ENCODE measurements at places on chromosomes 7 and 10.

DNA sequence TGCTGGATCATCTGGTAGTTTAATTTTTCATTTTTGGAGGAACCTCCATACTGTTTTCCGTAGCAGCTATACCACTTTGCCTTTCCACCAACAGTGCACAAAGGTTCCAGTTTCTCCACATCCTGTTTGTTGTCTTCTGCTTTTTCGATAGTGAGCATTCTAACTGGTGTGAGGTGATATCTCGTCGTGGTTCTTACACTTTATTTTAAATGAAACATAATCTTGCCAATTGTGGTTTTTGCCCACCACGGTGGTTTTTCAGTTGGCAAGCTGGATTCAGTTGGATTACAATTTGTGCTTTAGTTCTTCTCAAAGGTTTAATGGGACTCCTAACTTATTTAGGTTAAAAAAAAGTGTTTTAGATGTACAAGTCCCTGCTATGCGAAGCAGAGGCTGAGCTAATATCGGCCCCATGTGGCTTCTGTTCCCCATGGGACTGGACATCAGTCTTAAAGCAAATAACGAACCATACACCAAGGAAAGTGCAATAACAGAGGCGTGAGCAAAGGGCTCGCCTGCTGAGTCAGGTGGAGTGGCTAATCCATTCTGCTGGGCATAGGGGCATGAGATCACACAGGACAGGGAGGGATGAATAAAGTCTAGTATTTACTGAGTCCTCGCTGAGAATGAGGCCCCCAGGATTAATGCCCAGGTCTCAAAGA, 153.6 kb downstream of the AOAH start:
- no peak for DNase-seq

DNA sequence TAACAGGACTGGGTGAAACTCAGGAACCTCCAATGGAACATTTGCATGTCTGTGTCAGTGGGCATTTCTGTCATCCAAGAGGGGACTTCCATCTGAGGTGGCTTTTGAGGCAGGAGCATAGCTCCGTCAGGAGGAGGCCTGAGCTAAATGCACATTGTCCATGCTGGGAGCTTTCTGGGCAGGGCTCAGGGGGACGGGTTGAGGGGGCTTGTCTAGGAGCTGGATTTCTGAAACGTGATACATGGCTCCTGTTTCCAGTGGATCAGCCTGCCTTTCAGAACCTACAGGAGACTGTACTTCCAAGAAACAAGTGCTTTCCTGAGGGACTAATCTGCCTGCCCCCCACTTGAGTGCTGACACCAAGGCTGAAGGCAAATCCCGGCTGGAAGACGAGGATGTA, 40.5 kb upstream of the GDF10 start:
- DNase-seq: no peak

DNA sequence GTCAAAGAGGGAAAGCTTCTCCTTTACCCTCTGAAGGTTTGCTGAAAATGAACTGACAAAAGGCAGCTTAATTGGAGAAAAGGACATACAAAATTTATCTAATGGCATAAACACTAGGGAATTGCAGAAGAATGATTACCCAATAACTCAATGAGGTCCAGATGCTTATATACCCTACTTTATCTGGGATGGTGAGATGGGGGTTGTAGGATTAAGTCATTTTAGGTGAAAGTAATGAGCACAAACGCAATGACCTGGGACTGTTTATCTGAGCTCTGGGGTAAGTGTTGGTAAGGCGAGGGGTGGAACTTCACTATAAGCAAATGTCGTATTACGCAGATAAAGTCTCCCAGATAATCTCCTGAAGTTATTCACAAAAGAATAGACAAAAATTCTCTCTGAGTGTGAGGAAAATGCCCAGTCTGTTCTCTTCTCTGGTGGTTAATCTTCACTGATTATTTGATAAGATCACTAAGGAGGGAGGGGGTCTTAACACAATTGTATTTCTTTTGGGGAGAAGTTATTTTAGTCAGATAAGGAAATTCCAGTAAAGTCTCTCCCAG, 1067.8 kb downstream of the DNAJB9 start:
- no peak for DNase-seq

DNA sequence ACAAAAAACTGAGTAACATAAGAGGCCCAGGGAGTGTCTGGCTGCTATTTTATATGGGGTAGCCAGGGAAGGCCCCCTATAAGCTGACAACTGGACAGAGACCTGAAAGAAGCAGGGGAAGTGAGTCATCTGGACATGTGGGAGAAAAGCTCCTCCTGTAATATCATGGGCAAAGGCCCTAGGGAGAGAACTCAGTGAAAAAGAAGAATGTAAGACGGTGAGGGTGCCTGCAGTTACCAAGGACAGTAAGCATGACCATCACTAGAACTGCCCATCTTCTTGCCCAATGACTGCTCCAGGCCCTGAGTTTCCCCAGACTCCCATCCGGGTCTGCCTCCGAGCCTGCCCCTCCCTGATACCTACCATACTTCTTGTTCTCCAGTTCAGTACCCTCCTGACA, 2.3 kb downstream of the ELMO1 start:
- DNase-seq: no peak

DNA sequence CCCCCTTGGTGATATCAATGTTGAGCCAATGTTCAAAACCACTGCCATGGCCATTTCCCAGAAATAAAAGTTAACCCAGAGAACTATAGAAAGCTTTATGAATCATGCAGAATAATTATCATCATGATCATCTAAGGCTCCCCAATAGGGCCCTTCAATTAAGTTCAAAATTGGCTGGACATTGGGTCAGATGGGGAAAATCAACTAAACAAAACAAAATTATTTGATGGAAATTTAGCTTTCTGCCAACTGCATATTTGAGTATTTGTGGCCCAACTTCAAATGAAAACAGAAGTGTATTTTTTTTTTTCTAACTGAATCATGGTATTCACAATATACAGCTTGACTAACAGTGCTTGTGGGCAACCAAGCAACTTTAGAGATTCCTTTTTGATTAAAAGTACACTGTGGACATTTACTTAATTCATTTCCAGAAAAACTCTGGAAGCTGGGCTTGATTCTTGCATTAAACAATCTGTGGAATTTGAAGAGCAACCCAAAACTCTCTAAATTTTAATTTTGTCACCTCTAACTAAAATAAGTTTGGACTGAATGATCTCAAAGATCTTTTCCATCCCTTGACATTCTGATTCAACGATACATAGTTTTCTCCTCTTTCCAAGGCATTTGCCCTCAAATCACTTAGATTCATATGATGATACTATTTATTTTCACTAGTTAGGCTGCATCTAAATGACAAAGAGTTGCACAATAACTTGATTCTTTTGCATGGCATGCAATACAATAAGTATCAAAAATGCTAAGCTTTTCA, 203.2 kb downstream of the AHR start:
- no peak for DNase-seq

DNA sequence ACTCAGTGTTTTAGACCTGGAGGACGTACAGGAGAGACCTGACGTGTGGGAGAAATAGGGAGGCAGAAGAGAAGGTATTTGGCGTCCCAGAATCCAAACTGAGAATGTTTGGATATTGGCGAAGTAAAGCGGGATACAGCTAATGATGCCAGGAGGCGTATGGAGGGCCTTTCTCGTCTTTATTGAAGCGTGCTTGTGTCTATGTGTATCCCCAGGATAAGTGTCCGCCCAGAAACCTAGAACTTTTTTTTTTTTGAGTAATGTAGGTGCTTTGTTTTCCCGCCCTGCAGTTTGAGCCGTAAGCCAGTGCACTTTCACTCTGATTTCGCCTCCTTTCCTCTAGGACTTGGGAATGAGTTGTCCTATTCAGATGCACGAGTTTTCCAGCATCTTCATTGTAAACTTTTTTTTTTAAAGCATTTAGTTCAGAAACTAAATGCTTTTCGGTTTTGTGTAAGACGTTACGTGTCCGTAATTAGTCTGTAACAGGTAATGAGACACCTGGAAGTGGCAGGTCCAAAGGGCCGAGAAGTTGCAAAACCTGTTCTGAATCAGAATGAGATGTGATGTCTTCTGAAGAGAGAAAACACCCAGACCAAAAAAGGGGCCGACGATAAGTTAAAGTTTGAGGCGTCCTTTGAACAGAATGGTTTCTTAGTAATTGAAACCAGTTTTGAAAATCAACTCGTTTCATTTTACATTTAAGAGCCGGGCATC, 746 bp downstream of the ARL5B start:
- no peak for DNase-seq

GRCh38 chr7:157676456-157677255, 339.9 kb downstream of the DNAJB6 start:
- no peak for DNase-seq

DNA sequence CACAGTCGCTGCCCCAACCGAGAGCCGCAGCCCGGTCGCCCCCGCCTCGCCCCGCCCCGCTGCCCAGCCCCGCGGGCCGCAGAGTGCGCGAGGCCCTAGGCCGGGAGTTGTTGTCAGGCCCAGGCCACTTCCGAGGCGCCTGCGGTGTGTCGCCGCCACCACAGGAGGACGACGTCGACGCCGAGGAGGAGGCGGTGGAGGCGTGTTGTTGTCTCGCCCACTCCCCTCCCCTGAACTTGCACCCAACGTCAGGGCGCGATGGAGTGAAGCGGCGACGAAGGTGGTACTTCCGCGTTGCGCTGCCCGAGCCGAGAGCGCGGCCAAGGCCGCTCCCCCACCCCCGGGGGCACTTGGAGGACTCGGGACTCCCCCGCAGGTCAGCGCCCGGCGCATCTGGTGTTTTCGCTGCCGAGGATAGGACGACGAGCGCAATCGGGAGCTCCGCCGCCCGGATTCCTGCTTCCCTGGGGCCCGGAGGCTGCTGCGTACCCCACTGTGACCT, at the start of gene CDK13:
Gene CDK13, plus strand, starts transcription at position 286 of the 502 bp plus-strand sequence. CDS start 386 bp downstream, outside the sequence.
- DNase-seq: peak; percentile 63

- no peak for DNase-seq
These were observed 10.5 kb upstream of the DEPP1 start for GRCh38 chr10:44988957-44989585.

GRCh38 chr10:131855461-131856401, 45.1 kb upstream of the PPP2R2D start:
- no peak for DNase-seq

GRCh38 chr7:94129443-94130140, 125.4 kb upstream of the BET1 start:
- peak; percentile 31 for DNase-seq

DNA sequence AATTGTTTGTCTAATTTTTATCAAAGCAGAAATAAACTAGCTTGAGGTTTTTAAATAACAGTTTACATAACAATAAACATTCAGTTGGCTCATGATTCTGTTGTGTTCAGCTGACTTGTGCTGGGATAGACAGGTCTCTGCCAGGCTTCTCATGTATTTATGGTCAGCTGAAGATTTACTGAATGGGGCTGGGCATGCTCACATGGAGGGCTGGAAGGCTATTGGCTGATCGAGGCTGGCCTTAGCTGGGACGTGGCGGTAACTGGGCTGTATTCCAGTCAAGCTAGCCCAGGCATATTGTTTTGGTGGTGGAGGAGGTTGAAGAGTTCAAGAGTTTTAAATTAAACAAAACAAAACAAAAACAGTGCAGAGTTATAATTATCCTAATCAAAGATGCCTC, 251.0 kb upstream of the MTPN start:
- DNase-seq: no peak

DNA sequence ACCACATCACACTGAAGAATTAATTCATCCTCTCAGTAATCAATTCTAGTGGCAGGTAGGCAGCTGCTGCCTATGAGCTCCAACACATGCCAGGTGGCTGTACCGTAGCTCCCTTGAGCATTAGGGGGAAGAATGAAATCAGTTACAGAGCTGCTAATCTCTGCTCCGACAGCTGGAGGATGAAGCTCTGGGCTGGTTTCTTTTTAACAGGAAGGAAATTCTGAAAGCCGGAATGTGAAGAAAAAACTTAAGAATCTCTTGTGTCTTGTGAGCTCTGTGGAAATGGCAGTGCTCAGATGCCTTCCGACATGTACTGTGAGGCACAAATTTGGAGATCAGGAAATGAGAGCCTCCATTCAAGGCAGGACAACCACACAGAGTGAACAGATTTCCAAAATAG, 2.8 kb upstream of the AHCYL2 start:
- DNase-seq: no peak

DNA sequence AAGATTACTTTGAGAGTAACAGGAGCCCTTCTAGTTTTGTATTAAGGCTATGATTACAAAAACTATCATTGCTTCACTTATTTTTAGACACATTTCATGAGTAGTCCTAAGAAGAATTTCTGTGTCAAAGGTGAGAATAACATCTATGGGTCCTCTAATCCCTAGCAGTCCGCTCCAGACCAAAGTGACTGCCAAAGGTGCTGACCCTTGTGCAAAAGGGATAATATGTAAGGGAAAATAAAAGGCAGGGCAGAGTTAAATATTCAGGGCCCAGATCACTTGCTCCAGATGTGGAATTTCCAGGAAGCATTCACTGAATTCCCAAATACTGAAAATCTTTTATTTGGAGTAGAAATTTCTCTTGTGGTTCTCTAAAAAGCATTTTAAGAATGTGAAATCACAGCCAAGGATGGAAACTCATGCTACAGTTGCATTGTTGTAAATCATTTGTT, 29.3 kb downstream of the RHOBTB1 start:
- peak; percentile 25 for DNase-seq

DNA sequence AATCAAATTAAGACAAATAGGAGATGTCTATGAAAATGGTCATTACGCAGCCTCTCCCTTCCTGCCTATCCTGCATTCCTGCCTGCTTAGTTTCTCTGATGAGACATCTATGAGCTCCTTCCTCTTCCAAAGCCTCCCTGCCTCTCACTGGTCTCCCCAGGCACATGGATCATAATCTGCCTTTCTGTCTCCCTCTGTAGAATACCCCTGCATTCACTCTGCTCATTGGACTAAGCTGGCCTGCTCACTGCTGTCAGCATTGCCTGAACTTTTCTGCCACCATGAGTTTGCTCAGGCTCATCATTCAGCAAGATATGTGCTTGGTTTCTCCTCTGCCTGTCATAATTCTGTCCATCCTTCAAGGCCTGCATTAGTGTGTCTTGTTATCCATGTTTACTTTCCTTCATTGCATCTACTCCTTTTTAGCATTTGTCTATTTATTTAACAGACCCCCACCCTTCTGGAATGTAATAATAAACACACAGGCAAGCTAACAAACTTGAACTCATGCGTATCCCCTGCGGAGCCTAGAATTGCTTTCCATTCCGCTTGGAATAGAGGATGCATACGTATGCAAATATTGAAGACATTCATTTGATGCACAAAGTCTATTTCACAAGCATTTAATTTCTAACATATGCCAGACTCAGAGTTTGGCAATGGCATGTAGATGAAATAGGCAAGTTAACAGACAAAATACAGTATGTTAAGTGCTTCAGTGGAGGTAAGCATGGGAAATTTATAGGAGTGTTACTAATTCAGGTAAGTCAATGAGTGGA, 88.3 kb downstream of the PTPRZ1 start:
- peak; percentile 80 for DNase-seq

GRCh38 chr7:38751416-38751815, 120.2 kb upstream of the AMPH start:
- DNase-seq: no peak

- DNase-seq: no peak
These were observed 4.8 kb downstream of the FGFR2 start for GRCh38 chr10:121593281-121594075.

GRCh38 chr7:92075455-92076158, 58.7 kb downstream of the CYP51A1 start:
- DNase-seq: no peak

DNA sequence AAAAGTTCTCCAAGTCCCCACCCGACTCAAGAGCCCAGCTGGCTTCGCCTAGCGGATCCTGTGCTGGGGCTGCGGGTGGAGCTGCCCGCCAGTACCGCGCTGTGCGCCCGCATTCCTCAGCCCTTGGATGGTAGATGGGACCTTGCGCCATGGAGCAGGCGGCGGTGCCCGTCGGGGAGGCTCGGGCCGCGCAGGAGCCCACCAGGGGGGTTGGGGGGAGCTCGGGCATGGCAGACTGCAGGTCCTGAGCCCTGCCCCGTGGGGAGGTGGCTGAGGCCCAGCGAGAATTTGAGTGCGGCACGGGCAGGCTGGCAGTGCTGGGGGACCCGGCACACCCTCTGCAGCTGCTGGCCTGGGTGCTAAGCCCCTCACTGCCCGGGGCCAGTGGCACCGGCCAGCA, 57.0 kb downstream of the TBC1D12 start:
- no peak for DNase-seq

Data from amniotic stem cell (primary cell).